Right ventricle myocardium inferior (tissue), 1 donor: ENCODE measurements at places on chromosomes 1 and 21. TPM values are rescaled to one million over a fixed set of nuclear protein-coding genes. Genes with fewer than 3 reads are reported as not detected.
A peak's percentile ranks its signal among the peaks of the same experiment; 100 is the strongest.

- peak; percentile 59 for DNase-seq
Observed at GRCh38 chr1:3466366-3467075, 12.1 kb downstream of the ARHGEF16 start.

- DNase-seq, result no peak
Observed at GRCh38 chr1:162357681-162358266, 18.9 kb downstream of the SPATA46 start.

DNA sequence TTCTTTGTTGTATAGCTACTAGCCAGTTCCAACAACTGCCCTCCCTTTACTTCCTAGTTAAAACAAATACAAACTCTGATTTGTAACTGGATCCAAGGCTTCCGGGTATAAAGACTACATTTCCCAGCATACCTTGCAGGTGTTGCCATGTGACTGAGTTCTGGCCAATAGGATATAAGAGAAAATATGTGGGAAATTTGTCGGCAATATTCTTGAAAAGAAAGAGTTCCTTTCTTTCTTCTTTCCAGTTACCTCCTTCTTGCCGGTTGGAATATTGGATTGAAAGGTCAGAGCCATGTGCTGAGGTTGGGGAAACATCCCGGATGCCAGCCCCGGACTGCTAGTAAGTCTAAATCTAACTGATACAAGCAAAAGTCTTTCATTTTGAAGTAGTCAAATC is 23.0 kb upstream of the ZBTB40 start:
- DNase-seq, result no peak

- no peak for DNase-seq
Observed at GRCh38 chr21:42781971-42782722, 97.2 kb downstream of the WDR4 start.

- no peak for DNase-seq
Observed at GRCh38 chr1:195336812-195337211, 1271.4 kb downstream of the KCNT2 start.

GRCh38 chr1:212498283-212499040 is 65.7 kb downstream of the NENF start:
- no peak for DNase-seq

Gene F5
- 16.6 TPM for total RNA-seq

GRCh38 chr1:234691567-234691966 is 81.6 kb upstream of the IRF2BP2 start:
- DNase-seq, result no peak

- no peak for DNase-seq
Observed at GRCh38 chr1:77655431-77655974, 27.0 kb downstream of the ZZZ3 start.

DNA sequence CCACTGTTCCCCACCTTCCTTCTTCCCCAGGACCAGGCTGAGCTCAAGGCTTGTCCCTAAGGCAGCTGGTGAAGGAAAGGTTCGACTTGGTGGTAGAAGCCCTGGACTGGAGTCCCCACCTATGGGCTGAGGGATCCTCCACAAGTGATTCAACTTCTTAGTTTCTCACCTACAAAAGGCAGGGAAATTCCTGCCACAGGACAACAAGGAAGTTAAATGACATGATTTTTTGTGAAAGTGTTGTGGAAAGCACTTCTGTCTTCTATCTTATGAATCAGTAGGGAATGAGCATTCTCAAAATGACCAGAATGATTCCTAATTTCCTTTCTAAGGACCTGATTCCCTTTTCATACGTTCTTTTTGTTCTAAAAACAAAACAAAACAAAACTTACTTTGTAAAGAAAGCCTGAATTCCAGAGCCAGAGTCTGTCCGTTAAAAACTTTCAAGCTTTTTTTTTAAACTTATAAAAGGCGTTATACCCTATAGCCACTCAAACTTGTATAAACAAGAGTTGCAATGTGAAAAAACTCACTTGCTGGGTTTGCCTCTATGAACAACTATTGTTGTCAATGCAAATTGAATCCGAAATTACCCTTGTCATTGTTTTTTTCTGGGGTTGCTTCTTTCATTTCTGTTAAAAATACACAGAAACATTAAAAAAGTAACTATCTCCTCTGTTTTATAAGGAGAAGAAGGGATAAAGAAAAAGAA is 12.2 kb downstream of the KCNJ15 start:
- no peak for DNase-seq

Gene ADORA1
- 19.0 TPM for total RNA-seq
